Thoracic aorta (tissue), 2 donors: ENCODE measurements at places on chromosomes 3 and 15.

DNA sequence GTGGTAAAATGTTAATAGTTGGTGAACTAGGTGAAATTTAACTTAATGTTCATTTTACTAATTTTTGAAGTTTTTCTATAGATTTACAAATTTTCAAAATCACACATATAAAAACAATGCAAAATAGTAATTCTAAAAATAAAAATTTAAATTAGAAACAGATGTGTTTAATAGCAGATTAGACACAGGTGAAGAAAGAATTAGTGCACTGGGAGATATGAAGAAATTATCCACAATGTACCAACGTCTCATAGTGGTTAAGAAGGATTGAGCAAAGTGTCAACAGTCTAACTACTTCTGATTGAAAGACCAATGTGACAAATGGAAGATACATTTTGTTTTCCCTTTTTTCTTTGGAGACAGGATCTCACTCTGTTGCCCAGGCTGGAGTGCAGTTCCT is 26.5 kb downstream of the SPG11 start:
- DNase-seq = no peak

DNA sequence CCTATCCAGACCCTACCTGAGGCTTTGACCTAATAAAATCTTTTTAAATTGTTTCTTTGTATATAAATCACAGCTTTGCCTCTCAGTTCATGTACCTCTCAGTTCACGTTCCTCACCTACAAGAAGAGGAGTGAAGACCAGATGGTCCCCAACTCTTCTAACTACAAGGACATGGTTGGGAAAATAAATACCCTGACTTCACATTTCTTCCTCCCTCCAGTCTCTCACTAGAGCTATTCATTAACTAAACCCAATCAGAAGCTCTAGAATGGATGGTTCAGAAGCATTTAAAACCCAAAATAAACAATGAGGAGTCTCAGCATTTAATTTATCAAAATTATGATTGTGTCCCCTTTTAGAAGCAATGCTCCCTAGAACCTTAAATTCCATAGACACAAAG is 97.3 kb upstream of the AGTR1 start:
- no peak for DNase-seq

- no peak for DNase-seq
Measured at GRCh38 chr3:41173926-41174885, 25.1 kb upstream of the CTNNB1 start.

- DNase-seq = no peak
Measured at GRCh38 chr3:46939578-46940445, 36.7 kb downstream of the CCDC12 start.

GRCh38 chr3:10960255-10960654 is 32.3 kb upstream of the SLC6A1 start:
- DNase-seq = no peak

- no peak for DNase-seq
Measured at GRCh38 chr15:73631915-73632669, 1.1 kb downstream of the NPTN start.
